ENCODE measurements at places on chromosomes 3 and 15.

DNA sequence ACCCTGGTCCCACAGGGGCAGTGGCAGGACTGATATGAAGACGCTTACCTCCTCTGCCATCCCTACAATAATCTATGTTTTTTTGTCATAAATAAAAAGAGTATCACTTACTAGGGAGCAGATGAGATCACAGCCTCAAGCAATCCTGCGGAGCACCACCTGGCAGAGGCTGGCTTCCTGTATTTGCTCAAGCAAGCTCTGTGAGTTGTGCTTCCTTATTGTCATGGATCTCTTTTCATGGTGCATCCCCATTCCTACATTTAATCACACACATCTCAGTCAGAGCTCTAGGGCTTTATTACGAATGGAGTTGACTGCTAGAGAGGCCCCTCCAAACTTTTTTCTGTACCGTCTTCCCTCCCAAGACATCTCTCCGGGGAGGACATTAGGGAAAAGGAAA, 186.0 kb downstream of the UBE2E2 start:
- DNase-seq, result no peak

GRCh38 chr3:121957674-121958415, 63.6 kb downstream of the SLC15A2 start:
- DNase-seq, result no peak

DNA sequence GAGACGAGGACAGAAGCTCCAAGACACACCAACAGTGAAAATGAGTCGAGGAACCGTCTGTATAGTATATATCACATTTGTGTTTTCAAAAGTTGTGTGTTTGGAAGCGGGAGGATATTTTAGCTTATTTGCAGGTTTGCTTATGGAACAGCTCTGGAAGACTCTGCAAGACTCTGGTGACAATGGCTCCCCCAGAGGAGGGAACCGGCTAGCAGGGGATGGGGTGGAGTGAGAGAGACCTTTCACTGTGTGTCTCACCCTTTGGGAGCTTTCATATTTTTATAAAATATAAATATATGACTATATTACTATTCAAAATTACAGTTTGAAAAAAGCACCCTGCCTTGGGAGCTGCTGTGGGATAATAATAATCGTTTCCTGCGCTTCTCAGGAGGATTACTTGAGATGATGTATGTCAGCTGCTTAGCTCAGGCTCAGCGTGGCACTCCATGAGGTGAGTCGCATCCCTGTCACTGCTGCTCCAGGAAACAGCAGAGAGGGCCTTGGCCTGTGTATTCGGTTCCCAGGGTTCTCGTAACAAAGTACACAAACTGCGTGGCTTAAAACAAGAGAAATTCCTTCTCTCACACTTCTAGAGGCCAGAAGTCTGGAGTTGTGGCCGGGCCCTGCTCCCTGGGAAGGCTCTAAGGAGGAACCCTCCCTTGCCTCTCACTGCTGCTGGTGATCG, 183.9 kb downstream of the FAM43A start:
- DNase-seq, result no peak

DNA sequence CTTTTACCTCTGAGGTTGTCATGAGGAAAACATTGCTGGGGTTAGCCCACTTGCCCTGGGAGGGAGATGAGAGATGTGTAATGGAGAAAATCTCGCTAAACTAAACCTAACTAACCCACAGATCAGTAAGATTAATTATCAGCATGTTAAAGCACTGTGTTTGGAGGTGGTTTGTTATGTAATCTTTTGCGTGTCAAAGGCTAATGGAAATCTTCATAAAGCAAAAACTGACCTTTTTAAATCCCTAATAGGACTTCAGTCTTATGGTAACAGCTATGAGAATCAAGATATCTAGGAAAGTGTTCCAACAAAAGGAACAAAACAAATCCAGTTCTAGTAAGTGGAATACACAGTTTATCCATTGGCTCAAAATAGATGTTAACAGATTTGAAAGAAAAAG, 102.7 kb downstream of the PLOD2 start:
- no peak for DNase-seq

DNA sequence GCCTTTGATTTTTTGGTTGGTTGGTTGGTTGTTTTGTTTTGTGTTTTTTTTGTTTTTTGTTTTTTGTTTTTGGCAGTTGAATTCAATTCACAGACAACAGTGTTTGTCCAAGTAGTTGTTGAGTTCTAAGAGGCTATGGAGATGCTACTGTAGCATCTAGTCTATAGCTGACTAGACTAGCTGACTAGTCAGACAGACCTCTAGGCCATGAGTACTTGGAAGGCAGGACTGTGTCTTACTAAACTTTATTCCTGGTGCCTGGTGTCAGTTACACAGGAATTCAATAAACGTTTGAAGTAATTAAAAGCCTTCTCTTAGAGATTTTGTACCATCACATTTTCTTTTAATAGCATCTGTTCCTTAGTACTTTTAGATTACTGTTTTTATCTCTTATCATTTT, 35.7 kb downstream of the RNF13 start:
- no peak for DNase-seq

GRCh38 chr15:80580106-80580505, 115.0 kb upstream of the ABHD17C start:
- no peak for DNase-seq

- DNase-seq, result no peak
Measured at GRCh38 chr15:99994849-99995248, 261.6 kb upstream of the LYSMD4 start.

DNA sequence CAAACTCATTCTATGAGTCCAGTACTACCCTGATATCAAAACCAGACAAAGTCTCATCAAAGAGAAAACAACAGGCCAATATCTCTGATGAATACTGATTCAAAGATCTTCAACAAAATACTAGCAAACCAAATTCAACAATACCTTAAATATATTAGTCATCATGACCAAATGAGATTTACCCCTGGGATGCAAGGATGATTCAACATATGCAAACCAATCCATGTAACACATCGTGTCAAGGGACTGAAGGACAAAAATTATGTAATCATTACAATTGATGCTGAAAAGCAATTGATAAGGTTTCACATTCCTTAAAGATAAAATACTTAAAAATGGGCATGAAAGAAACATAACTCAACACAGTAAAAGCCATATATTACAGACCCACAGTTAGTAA, 1476.9 kb downstream of the SI start:
- no peak for DNase-seq

- no peak for DNase-seq
Measured at GRCh38 chr3:25453619-25454004, 25.5 kb downstream of the RARB start.

DNA sequence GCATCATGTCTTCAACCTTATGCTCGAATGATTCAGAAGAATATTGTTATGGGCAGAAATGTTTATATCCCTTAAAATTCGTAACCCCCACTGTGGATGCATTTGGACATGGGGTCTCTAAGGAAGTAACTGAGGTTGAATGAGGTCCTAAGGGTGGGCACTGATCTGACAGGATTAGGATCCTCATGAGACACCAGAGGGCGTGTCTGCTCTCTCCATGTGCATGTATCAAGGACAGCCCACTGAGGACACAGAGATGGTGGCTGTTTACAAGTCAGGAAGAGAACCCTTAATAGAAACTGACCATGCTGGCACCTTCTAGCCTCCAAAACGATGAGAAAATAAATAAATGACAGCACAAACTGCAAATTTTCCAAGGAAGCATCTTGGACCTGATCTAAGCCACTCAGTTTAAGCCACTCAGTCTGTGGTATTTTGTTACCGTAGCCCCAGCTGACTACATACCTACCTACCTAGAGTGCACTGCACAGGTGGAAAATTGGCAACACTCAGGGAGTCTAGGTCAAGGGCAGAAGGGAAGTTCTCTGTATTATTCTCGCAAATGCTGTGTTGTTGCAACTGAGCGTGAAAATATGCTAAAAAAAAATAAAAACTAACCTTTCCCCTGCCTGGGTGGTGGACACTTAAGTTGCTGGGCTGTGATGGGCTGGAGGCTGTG, 126.6 kb downstream of the TJP1 start:
- no peak for DNase-seq
